ENCODE measurements at places on chromosomes 12 and 14. TPM values are rescaled to one million over a fixed set of nuclear protein-coding genes. Genes with fewer than 3 reads are reported as not detected.

The IAPP gene
- total RNA-seq, result not detected

The KLHDC1 gene
- 0.35 TPM for total RNA-seq

The KLRC4 gene
- total RNA-seq, result not detected

The HOXC6 gene
- not detected for total RNA-seq

The SLC2A14 gene
- 70.9 TPM for total RNA-seq

The JAG2 gene
- total RNA-seq, result 6.4 TPM

The PMCH gene
- not detected for total RNA-seq

The NANOG gene
- total RNA-seq, result 129 TPM

The RDH16 gene
- total RNA-seq, result 2.9 TPM

The CLEC4C gene
- not detected for total RNA-seq

The SYNDIG1L gene
- total RNA-seq, result 1.2 TPM

The AKAP6 gene
- 6.1 TPM for total RNA-seq

The CELA1 gene
- not detected for total RNA-seq

The FAM186B gene
- total RNA-seq, result 0.57 TPM

The HVCN1 gene
- 8.8 TPM for total RNA-seq

The ALDH1L2 gene
- total RNA-seq, result 0.23 TPM

The MMAB gene
- total RNA-seq, result 29.9 TPM

The MYF5 gene
- total RNA-seq, result not detected

The OR10AD1 gene
- not detected for total RNA-seq

The GNB3 gene
- total RNA-seq, result 14.3 TPM

The PTGDR gene
- total RNA-seq, result not detected

The TC2N gene
- total RNA-seq, result 18.2 TPM

The EPYC gene
- not detected for total RNA-seq

The TTC8 gene
- total RNA-seq, result 25.9 TPM

The TGM1 gene
- total RNA-seq, result 1.7 TPM

The AKT1 gene
- 106 TPM for total RNA-seq

The ASB8 gene
- 6.6 TPM for total RNA-seq

The FAM222A gene
- total RNA-seq, result 21.6 TPM

The AVPR1A gene
- total RNA-seq, result not detected

Measured in endodermal cell (in vitro differentiated cells).